Activated CD4-positive, alpha-beta T cell treated with anti-CD3 and anti-CD28 coated beads, Interleukin-2, Interleukin-4, amounts not matched to agents 100 ng/mL and 50 ng/mL, durations not matched to agents 16 hours and 8 hours (primary cell): ENCODE measurements at places on chromosomes 2 and 18.

GRCh38 chr18:76568731-76569130, 73.7 kb upstream of the ZNF516 start:
- DNase-seq: no peak

GRCh38 chr18:59957957-59958356, 58.2 kb downstream of the PMAIP1 start:
- no peak for DNase-seq

- no peak for DNase-seq
These were observed 587 bp upstream of the TANK start for GRCh38 chr2:161159456-161160225.

GRCh38 chr2:190478572-190479195, 55.8 kb downstream of the NEMP2 start:
- no peak for DNase-seq

DNA sequence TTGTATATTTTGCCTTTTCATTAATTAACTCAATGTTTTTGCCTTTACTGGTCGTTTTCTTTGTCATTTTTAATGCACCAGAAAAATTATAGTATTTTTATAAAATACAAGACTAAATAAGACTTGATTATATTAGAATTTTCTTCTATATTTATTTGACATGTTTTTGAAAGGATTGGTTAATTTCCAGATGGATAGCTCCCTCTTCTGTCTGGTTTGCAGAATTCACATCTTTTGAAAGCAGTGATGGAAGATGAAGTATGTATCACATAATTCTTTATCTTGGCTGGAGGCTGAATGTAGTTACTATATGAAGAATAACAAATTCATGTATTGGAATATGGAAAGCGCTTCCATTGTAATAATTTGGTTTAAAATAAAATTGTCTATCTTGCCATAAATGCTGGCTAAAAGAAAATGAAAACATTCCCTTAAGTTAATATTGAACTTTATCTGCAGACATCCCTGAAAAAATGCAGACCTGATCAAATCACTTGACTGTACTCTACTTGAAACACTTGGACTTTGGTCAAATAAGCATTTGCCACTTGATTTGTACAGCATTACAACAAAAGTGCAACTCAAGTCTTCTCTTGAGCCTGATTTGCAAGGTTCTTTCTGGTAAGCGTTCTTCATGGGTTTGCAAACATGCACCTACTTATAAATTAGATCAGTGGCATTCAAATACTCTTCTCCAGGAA, 86.3 kb upstream of the EFEMP1 start:
- DNase-seq: no peak

- peak; percentile 78 for DNase-seq
These were observed 83.6 kb downstream of the ASXL2 start for GRCh38 chr2:25794544-25795276.

DNA sequence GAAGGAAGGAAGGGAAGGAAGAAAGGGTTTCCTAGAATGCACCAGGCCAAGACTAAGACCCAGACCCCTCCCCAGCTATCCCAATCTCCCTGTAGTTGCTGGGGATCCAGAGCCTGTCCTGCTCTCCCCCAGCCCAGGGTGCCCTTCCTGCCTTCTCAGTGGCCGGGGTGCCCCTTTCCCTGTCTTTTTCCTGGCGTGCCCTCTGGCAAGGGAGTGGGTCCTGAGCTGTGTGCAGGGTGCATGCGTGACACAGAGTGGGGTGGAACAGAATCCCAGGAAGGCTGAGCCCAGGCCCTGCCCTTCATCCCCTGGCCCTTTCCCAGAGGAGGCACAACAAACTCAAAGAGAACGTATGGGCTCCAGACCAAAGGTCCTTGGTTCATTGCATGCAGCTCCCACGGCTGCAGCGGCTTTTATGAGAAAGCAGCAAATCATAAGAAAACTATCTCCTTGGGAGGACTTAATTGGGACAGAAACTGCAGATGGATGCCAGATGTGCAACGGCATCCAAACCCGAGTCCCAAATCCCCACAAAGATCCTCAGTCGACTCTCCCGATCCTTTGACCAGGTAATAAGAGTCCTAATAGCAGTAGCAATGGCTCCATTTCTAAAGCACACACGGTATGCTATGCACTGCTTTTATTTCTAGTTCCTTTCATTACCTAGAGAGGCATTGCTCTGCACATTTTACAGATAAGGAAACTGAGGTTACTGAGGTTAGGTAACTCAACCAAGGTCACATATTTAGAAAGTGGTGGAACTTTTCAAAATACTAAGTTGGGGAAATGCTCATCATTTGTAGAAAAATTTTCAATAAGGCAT, 12.7 kb upstream of the ARID5A start:
- DNase-seq: no peak

DNA sequence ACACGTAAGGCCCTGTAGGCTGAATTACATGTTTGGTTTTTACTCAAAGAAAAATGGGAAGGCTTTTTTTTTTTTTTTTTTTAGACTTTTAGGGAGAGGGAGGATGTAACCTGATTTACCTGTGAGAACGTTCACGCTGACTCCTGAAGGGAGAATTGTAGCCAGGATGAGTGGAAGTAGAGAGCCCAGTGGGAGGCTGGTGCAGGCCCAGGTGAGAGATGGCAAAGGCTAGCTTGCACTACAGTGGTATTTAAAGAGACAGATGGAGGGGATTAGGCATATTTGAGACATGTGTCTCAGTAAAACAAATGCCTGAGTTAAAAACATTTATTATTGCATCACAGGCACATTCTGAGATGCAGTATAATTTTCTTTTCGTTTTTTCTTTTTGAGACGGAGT, 107.9 kb downstream of the CCDC85A start:
- no peak for DNase-seq

DNA sequence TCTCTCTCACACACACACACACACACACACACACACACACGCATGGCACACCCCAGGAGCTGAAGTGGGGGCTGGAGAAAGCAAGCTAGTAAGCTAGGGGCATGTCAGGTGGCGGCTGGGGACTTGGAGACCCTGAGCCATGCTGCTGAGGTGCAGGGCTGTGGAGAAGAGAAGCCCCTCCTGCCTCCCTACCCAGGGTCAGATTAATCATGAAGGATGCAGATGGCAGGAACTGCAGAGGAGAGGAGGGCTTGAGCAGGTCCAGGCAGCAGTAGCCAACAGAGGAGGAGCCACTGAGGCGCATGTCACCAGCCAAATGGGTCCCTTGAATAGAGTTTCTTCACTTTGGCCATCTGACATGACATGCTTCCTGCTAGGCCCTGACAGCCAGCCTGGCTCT, 9.6 kb downstream of the EDAR start:
- no peak for DNase-seq

DNA sequence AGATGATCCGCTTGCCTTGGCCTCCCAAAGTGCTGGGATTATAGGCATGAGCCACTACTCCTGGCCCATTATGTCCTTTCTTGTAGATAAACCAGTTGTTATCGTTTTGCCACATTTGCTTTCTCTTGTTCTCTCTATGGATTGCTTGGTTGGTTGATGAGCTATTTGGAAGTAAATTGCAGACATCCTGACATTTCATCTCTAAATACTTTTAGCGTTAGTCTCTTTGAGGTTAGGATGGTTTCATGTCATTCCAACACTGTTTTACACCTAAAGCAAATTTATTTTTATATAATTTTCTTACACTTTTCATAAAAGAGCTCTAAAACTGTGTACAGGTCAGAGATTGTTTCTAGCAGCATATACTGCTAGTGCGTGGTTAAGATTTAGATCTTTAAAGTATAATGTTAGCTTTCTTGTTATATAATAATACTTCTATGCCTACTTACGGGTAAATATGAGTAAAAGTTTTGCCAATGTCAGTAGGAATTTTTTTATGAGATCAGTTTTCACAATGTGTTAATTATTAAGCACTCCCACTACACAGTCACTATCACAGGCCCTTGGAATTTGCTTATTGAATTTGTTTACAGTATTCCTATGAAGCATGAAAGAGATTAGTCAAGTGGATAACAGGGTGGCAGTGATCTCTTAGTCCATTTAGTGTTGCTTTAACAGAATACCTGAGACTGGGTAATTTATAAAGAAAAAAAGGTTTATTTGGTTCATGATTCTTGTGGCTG, 10.3 kb downstream of the POLI start:
- no peak for DNase-seq

DNA sequence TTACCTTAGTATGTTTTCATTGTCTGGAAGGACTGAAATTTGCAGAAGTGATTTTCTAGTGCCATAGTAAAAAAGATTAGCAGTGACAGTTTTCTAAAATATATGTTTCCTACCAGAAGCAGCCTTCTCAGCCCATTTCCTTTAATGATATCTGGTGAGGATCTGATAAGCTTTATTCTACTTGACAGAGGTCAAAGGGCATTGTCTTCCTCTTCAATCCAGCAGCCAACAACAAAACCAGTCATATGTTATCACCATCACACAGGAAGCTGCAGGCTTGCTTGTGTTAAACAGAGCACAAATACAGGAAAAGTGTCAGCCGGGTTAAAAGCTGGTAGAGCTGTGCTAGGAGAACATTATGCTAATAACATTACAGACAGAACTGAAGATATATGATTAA, 35.6 kb upstream of the ZSWIM2 start:
- no peak for DNase-seq

DNA sequence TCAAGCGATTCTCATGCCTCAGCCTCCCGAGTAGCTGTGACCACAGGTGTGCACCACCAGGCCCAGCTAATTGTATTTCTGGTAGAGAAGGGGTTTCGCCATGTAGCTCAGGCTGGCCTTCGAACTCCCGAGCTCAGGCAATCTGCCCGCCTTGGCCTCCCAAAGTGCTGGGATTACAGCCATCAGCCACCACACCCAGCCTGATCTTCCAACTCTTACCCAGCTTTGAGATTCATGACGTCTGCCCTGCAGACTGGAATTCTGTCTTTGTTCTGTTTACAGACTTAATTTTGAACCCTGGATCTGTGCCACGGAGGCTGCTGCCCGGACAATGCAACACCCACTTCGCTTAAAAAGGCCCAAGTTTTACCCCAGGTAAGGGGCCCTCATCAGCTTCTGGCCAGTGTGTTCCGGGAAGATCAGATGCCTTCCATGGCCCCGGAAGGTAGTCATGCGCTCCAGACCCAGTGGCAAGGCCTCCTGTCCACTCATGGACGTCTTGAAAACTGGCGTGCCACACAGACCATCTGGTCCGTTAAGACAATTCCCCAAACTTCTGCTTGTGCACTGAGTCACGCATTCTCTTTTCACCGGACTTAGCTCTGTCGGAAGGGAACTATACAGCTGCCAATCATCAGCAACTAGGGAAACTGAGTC, 5.5 kb downstream of the PXDN start:
- no peak for DNase-seq

GRCh38 chr2:233928594-233929351, 11.6 kb downstream of the TRPM8 start:
- peak; percentile 22 for DNase-seq

DNA sequence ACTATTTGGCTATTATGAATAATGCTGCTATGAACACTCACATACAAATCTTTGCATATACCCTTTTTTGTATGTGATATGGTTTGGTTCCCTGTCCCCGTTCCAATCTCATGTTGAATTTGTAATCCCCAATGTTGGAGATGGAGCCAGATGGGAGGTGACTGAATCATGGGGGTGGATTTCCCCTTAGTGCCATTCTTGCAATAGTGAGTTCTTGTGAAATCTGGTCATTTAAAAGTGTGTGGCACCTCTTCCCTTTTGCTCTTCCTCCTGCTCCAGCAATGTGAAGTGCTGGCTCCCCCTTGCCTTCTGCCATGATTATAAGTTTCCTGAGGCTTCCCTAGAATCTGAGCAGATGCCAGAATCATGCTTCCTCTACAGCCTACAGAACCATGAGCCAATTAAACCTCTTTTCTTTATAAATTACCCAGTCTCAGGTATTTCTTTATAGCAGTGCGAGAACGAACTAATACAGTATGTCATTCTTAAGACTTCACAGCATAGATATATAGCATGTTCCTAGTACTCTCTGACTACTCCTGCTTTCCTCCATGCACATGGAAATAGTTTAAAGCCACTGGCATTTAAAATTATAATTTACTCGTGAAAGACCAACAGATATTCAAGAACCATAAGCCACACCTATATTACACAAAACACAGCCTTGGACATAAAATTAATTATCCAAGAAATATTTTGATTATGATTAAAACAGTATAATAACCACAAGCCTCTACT, 75.2 kb downstream of the COBLL1 start:
- no peak for DNase-seq

GRCh38 chr2:197998702-197999101, 194.3 kb downstream of the PLCL1 start:
- DNase-seq: no peak

DNA sequence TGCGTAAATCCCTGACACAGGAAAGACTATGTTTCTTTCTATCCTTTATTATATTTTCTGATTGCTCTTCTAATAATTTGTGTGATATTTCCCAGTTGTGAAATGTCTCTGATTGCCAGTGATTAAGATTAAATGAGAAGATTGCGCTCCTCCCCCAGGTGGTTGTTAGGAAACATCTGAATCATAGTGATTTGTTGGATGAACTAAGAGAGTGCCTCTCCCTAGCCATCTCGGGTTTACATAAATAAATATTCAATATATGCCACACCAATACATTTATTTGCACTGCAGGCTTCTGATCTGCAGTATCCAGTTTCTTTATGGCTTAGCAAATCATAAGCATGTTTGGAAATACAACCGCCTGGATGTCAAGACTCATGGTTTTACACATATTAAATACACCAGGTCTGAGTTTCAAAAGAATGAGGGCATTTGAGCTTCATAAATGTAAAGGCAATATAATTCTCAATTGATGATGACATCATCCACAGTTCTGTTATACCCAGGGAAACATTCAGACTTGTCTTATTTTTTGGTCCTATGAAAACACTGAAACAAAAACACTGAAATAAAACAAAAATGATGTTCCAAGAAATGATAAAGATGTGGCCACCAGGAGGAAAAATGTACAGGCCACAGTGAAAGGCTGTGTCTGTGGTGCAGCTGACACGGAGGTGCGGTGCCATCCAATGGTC, 826.7 kb upstream of the ACVR2A start:
- DNase-seq: no peak

DNA sequence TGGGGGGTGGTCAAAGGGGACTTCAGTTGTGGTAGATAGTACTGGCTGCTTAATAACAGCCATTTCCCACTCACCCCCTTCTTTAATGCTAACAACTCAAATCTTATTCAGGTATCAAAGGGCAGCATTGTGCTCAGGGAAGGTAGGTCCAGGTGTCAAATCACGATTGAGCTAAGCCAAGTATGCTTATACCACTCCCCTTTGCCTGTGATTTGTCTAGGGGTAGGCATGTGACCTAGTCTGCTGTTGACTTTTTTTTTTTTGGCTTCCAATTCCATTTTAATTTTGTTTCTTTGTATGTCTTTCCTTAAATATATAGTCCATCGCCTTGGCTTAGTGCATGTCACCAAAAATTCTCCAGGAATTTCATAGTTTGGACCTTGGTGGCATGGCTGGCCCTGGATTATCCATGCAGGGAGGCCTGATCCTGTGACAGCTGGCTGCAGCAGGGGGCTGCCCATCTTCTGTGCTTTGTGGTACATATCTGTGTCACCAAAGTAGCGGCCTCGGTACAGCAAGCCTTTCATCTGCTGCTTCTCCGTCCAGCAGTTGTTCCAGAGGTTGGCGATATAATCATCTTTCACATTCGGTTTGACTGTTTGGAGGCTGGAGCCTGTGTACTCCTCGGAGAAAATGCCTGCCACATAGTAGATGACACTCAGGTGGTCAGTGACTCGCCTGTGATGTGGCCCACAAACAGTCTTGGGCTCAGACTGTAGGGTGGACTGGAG, 68.1 kb upstream of the SPRED2 start:
- no peak for DNase-seq

GRCh38 chr2:172096626-172097547, 5.8 kb downstream of the DLX2 start:
- no peak for DNase-seq

GRCh38 chr18:78969574-78970315, 9.9 kb upstream of the SALL3 start:
- DNase-seq: no peak
